H1 (cell line): ENCODE measurements at places on chromosomes 7 and 10.

DNA sequence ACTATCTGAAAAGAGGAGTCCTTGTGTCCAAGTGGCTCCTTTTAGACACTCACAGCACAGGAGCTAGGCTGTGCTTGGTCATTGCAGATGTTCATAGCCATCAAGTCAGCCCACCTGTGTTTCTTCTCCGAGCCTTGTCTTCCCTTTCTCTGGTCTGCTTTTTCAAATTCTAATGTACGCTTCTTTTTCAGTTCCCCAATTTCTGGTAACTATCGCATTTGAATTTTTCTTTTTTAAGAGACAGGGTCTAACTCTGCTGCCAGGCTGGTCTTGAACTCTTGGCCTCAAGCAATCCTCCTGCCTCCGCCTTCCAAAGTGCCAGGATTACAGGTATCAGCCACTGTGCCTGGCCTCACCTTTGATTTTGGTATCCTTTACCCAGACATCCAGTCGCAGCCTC is 18.9 kb downstream of the APBB1IP start:
- DNase-seq, result no peak
- no peak overlapping the region for H3K27ac ChIP-seq
- no peaks in the 10 kb centered on the region for H3K36me3 ChIP-seq
- H3K4me3 ChIP-seq, result no peak overlapping the region
- H3K4me1 ChIP-seq, result no peaks in the 10 kb centered on the region

- H3K27me3 ChIP-seq, result no peaks in the 10 kb centered on the region
- no peak for DNase-seq
- no peak overlapping the region for H3K4me3 ChIP-seq
- no peaks in the 10 kb centered on the region for H3K36me3 ChIP-seq
- H3K4me1 ChIP-seq, result no peaks in the 10 kb centered on the region
- H3K27ac ChIP-seq, result no peak overlapping the region
Observed at GRCh38 chr7:154505362-154505761, 453.2 kb downstream of the DPP6 start.

GRCh38 chr7:47493976-47494911 is 87.7 kb downstream of the TNS3 start:
- no peaks in the 10 kb centered on the region for H3K27me3 ChIP-seq
- no peak overlapping the region for H3K27ac ChIP-seq

DNA sequence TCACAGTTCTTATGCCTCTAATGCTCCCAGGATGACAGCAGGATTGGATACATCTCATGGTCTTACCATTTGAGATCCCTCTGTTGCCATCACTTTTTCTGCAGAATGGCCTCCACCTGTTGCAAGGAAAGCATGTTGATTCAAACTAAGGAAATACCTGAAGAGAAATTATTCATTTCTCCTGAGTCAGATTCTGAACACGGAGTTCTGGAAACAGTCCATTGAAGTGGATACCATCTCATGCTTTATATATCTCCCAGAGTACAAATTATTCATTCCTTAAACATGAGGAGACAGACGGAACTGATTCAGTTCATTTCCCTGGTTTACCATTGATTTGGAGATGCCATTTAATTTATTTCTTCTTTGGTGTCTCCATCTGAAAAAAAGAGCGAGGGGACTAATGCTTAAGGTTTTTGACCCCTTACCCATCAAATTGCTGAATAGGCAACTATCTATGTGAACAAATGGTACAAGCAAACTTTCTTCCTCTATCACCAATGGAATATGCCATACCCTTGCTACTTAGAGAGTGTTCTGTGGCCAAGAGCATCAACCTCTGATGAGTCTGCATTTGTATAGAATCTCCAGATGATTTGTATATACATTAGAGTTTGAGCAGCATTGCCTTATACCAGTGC is 305.0 kb upstream of the LRGUK start:
- no peak overlapping the region for H3K4me3 ChIP-seq
- H3K4me1 ChIP-seq, result no peaks in the 10 kb centered on the region
- H3K36me3 ChIP-seq, result no peaks in the 10 kb centered on the region; the same call in 1 of the 2 replicates
- H3K27me3 ChIP-seq, result no peaks in the 10 kb centered on the region

DNA sequence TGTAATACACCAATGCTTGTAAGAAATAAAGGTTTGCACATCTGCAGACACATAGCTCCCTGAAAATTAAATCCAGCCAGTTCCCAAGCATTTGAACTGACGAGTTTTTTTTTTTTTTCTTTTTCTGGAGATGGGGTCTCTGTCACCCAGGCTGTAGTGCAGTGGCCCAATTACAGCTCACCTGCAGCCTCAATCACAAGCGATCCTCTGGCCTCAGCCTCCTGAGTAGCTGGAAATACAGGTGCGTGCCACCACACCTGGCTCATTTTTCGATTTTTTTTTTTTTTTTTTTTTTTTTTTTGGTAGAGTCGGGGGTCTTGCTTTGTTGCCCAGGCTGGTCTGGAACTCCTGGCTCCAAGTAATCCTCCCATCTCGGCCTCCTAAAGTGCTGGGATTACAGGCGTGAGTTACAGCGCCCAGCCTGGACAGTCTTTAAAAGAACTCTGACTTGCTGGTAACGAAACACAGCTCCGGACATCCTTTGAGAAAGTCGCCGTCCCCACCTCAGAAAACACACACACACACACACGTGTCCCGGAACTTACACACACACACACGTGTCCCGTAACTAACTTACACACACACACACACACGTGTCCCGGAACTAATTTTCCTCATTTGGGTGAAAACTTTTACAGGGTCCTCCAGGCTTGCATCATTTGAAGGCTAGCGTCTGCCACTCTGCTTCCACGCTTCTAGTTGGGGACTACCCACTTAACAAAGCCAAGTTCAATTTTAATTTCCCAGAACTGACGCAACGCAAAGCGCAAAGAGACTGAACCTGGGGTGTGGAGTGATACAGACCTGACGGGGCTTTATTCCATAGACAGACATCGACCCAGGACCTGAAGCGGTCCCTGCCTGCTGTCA is 18.6 kb downstream of the OCM2 start:
- H3K27ac ChIP-seq, result 0 out of 2 replicates have a peak overlapping the region, but pooled peaks have one; percentile 17
- H3K27me3 ChIP-seq, result no peaks in the 10 kb centered on the region
- DNase-seq, result no peak

GRCh38 chr7:31335161-31335856 is 5.2 kb downstream of the NEUROD6 start:
- peaks cover 22% of the 10 kb centered on the region for H3K27me3 ChIP-seq
- no peak overlapping the region for H3K4me3 ChIP-seq
- H3K36me3 ChIP-seq, result no peaks in the 10 kb centered on the region
- no peak overlapping the region for H3K27ac ChIP-seq

DNA sequence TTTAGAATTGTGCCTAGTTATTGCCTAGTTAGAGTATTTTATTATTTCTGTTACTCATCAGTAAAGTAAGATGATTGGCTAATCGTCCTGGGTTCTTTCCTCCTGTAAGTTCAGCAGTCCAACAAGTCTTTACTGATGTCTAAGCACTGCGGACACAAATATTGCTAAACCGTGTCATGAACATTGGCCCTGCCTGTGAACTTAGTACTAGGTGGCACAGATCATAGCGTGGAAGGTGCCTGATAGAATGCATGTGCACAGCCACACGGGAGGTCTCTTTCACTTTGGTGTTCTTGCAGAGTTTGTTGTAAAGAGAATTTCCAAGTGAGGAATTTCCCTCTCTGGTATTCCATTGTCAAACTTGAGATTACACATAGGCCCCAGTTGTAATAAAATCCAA is 38.0 kb downstream of the RBM33 start:
- DNase-seq, result no peak
- H3K4me3 ChIP-seq, result no peak overlapping the region
- H3K27me3 ChIP-seq, result no peaks in the 10 kb centered on the region

- peaks cover 5% of the 10 kb centered on the region for H3K27me3 ChIP-seq
- no peak for DNase-seq
- peaks cover 18% of the 10 kb centered on the region; the same call in 1 of the 2 replicates for H3K4me1 ChIP-seq
Observed at GRCh38 chr10:110668443-110668842, 24.3 kb downstream of the RBM20 start.

DNA sequence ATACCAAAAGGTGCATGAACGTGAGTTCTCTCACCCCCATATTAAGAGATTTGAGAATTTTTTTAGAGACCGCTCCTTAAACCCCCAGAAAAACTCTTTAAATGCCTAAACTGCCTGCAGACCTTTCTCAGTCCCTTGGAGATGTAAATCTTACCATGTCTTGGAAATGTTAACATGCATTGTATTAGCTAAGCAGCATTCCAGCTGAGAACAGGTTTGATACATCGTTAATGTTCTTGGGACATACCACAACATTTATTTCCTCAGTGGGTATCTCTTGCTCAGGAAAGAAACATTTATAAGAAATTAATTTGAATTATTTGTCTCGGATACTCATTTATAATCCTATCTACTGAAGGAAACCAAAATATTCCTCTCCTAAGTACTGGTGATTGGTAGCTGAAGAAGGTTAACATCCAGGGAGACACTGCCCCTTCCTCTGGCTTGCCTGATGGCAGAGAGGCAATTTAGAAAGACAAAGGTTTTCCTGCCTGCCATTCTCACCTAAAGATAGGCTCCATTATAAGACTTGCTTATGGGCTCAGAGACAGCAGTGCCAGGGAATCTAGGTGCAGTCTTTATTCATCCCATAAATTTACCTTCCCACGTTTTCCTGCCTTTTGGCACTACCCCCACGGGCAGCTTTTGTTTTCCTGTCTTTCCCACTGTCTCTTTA is 141.2 kb downstream of the COBL start:
- DNase-seq, result no peak
- no peak overlapping the region; the same call in 1 of the 2 replicates for H3K4me3 ChIP-seq
- peak overlapping the region; percentile 16; the same call in 1 of the 2 replicates for H3K27ac ChIP-seq
- H3K27me3 ChIP-seq, result no peaks in the 10 kb centered on the region

GRCh38 chr10:32023264-32023663 is 33.0 kb downstream of the KIF5B start:
- no peaks in the 10 kb centered on the region for H3K27me3 ChIP-seq
- no peak overlapping the region for H3K4me3 ChIP-seq
- H3K4me1 ChIP-seq, result no peaks in the 10 kb centered on the region
- no peak for DNase-seq
- H3K36me3 ChIP-seq, result peaks cover 89% of the 10 kb centered on the region

DNA sequence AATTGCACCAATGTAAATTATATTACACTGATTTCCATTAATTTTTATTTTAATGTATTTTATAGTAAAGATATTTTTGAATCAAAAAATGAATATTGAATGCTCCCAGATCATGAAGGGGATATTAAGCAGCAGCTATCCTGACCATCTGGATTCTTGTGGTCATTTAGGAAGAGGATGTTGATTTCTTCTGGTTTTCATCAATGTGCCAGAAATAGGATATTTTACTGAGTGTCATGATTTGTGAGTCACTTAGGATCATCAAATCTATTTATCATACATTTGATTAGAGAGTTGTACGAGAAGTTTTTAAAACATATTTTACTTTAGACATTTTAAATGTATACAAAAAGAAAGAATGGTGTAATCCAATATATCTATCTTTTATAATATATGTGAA is 366.3 kb upstream of the CHRM2 start:
- no peaks in the 10 kb centered on the region for H3K36me3 ChIP-seq
- no peak overlapping the region for H3K27ac ChIP-seq
- no peaks in the 10 kb centered on the region for H3K4me1 ChIP-seq
- no peak overlapping the region for H3K4me3 ChIP-seq
- no peak for DNase-seq
- H3K27me3 ChIP-seq, result no peaks in the 10 kb centered on the region

DNA sequence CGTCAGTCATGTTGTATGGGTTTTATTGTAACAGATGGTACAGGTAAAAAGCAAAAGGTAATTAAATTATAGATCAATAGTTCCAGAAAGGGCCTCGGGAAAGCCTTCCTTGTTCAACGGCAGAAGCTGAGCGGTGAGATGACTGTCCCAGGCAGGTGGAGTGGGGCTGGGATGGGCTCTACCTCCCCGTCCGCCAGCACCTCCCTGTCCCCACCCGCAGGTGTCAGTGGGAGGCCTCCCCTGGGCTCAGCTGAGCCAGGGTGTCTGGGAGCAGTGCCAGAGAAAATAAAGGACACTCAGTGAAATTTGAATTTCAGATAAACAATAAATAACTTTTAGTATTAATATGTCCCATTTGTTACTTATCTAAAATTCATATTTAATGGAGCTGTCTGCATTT is 58.9 kb downstream of the CLRN3 start:
- no peak for DNase-seq
- peaks cover 3% of the 10 kb centered on the region for H3K4me1 ChIP-seq
- no peaks in the 10 kb centered on the region for H3K27me3 ChIP-seq
- no peaks in the 10 kb centered on the region for H3K36me3 ChIP-seq

- no peak for DNase-seq
- H3K36me3 ChIP-seq, result no peaks in the 10 kb centered on the region
- H3K4me1 ChIP-seq, result no peaks in the 10 kb centered on the region
Observed at GRCh38 chr10:52759154-52759553, 13.4 kb downstream of the MBL2 start.

- H3K4me3 ChIP-seq, result no peak overlapping the region
- H3K4me1 ChIP-seq, result no peaks in the 10 kb centered on the region
- no peaks in the 10 kb centered on the region for H3K27me3 ChIP-seq
Observed at GRCh38 chr10:4626919-4627318, 199.1 kb upstream of the AKR1E2 start.

DNA sequence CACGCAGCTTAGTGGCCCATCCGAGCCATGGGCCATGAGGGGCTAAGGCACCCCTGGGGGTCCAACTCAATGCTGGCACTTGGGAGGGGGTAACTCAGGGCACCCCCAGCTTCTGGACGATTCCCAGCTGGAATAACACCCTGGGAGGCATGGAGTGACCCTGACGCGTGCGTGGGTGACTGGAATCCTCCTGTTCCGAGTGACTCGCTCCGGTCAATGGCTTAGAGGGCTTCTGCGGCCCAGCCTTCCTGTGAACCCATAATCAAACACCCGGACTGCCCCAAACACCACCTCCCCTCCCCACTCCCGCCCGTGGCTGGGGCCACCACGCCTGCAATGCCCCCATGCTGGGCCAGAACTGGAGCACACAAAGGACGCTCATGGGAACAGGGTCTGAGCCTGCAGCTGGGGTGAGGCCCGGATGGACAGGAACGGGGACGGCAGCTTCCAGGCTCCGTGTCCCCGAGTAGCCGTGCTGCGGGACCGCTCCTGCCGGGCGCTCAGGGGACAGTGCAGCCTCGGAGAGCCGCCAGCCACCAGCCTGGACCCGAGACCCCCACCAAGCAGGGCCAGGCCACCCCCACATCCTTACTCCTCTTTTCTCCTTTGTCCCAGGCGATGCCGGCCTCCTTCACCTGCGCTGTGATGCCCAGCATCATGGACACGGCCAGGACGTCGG is 8.5 kb downstream of the INTS1 start:
- no peak overlapping the region for H3K27ac ChIP-seq
- H3K36me3 ChIP-seq, result peaks cover 6% of the 10 kb centered on the region; the same call in 1 of the 2 replicates
- DNase-seq, result no peak
- no peaks in the 10 kb centered on the region for H3K4me1 ChIP-seq
- no peak overlapping the region for H3K4me3 ChIP-seq
- no peaks in the 10 kb centered on the region for H3K27me3 ChIP-seq

DNA sequence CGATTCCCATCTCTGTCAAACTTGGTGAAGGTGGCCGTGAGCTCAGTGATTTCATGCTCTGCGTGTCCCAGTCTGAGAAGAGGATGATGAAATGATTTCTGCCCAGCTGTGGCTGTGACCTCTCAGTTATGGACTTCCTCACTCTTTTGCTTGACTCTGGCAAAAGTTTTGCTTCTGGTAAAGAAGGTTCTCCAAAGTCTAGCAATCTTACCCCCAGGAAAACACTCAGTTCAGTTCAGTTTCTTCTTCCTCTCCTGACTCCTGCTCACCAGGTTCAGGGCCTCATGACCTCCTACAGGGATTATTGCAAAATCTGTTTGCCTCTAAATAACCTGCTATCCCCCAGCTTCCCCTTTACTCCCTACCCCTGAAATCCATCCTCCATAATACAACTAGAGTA is 4.9 kb upstream of the BLOC1S2 start:
- peaks cover 4% of the 10 kb centered on the region; the same call in 1 of the 2 replicates for H3K4me1 ChIP-seq
- DNase-seq, result no peak
- no peak overlapping the region for H3K27ac ChIP-seq
- H3K4me3 ChIP-seq, result no peak overlapping the region
- no peaks in the 10 kb centered on the region for H3K36me3 ChIP-seq
- no peaks in the 10 kb centered on the region for H3K27me3 ChIP-seq
